ENCODE measurements at places on chromosomes 2 and 18.

- peak; percentile 52 for DNase-seq
These were observed 158.8 kb upstream of the SLC39A10 start for GRCh38 chr2:195498176-195498575.

DNA sequence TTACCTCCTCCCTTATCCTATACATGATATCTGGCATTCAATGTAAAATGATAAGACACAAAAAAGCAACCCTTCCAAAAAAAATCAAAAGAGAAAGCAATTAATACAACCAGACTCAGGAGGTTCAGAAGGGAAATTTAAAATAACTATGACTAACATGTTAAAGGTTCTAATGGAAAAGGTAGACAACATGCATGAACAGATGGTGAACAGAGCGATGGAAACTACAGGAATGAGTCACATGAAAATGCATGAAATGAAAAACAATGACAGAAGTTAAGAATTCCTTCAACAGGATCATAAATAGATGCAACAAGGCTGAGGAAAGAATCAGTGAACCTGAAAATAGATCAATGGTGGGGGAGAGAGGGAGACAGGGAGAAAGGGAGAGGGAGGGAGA is 26.1 kb upstream of the ERCC3 start:
- no peak for DNase-seq

DNA sequence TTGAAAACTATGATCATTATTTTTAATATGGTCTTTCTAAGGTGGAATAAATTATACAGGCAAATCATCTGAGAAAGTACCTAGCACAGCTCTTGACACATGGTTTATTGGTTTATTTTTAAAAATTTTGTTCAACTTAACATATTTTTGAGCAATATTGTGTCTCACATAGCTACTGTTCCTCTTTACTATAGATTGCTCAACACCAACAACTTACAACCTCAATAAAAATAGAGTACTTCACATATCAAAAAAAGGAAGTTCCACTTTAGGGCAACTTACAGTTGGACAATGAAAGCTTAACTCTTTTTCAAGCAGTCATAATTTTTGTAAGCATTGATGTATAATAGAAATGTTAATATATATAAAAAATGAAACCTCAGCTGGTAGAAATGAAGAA is 440.9 kb upstream of the UBE2E3 start:
- no peak for DNase-seq

GRCh38 chr2:241138471-241138870 is 10.8 kb downstream of the PASK start:
- no peak for DNase-seq

- no peak for DNase-seq
These were observed 37.3 kb downstream of the RNU4ATAC start for GRCh38 chr2:121567957-121568409.

- DNase-seq, result no peak
These were observed 10.7 kb downstream of the TXNDC9 start for GRCh38 chr2:99325384-99325783.

- no peak for DNase-seq
These were observed 394.9 kb upstream of the TRIB2 start for GRCh38 chr2:12321886-12322285.

DNA sequence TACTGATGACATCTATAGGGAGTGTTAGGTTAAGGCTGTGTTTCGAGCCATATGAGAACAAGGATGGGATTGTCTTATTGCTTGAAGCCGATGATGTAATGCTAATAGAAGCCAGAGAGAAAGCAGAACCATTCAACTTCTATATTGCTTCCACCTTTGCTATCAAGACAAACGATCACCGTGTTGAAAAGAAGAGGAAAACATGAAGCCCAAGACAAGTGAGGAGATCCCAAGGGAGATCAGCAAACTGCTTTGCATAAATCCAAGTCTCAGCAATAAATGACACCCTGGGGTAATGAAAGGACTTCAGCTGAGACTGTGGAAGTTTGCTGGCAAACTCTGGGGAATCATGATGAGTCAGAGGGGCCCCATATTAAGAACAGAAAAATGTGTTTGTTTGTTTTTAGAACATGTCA is 206.2 kb downstream of the NCKAP5 start:
- DNase-seq, result no peak

- no peak for DNase-seq
These were observed 60.2 kb downstream of the TRPM8 start for GRCh38 chr2:233977296-233977837.

DNA sequence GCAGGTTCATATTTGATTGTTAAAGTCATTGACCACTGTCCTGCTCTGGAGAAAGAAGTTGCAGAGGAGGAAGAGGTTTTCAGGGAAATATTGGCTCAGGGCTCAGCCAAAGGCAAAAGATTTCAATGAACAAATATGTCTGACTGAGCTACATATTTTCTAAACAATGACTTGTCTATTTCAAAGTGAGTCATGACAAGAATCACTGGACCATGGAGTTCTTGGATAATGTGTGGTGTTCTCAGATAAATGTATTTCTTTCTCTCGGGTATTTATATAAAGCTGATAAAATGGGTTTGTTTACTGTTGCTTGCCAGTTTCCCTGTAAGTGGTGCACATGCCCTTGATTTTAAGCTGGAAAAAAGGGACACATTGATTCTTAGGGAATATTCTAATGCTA is 34.3 kb upstream of the RMP24 start:
- DNase-seq, result no peak

DNA sequence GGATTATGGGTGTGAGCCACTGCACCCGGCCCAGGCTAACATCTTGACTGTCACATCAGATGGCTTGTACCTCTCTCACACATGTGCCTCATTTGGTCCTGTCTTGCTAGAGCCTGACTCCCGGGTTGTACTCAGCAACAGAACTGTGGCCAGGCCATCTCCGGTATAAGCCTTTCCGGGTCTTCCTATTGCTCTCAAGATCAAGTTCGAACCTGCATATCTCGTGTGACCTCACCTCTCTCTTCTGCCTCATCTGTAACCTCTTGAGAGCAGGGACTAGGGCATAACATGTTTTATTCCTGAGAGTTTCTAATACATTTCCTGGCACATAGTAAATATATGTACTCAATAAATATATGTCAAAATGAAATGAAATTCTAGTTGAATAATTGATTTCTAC is 114.0 kb downstream of the ACAA2 start:
- DNase-seq, result no peak

- no peak for DNase-seq
These were observed 170.4 kb downstream of the C1D start for GRCh38 chr2:67892339-67892846.

GRCh38 chr2:199684832-199685231 is 166.2 kb downstream of the FTCDNL1 start:
- no peak for DNase-seq

DNA sequence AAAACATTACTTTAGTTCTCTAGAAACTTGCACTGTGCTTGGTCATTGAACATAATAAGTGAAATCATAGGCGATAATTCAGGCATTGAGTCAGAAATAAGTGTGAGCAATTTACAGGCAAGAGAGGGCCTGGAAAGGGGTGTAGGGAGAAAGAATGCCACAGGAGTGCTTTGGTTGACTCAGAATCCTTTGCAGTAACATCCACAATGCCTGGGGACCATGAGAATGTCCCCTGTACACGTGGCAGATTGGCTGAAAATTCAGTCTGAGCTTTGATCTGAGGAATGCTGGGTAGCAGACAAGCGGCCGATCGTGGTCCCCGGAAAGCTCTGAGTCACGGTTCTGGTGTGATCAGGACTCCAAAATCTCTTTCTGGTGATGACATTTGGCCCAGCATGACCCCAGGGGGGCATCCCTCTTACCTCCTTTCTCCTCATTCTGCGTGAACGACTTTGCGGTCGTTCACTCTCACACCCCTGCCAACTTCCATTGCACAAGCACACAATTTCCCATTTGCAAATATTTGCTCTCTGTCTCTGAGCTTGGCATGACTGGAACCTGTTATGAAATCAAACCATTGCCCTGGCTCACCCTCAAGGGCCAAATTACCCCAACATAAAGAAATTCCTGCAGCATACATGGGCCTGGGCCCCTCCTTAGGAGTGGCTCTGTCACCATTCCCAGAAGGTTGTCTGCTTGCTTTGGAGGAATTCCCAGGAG is 305.0 kb upstream of the EPAS1 start:
- no peak for DNase-seq

GRCh38 chr18:72419914-72420313 is 124.2 kb downstream of the CBLN2 start:
- DNase-seq, result no peak

DNA sequence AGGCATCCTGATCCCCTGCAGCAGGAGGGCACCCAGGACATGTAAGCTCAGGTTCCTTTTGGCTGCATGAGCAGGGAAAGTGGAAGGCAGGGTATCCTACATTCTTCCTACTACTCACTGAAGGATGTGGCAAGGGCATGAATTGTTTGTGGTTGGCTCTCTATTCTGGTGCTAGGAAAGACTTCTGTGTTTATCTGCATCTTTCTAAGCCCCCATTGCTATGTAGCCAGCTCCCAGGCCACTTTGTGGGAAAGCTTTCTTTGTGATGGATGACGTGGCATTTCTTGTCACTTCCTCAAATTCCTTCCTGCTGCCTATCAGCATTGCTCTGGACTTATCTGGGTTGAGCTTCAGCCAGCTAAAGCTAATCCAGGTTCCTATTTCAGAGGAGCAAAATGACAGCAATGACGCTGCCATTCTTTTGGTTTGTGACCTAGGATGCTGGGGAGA is 46.2 kb downstream of the MEIS1 start:
- DNase-seq, result no peak

DNA sequence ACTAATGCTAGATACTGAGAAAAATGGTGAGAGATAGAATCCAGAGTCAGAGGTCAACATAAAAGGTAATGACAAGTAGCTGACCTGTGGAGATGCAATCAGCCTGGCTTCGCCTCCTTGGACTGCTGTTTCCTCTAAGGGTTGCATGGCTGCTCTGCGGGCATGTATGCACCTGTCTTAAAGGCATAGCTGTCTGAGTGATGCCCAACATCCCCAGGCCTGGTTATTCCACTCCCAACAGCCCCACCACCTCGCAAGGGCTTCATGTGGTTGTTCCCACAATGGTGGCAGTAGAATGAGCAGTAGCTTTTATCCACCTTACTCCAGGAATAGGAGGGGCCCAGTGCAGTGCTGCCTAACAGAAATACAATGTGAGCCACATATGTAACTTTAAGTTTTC is 69.7 kb upstream of the ALK start:
- no peak for DNase-seq

DNA sequence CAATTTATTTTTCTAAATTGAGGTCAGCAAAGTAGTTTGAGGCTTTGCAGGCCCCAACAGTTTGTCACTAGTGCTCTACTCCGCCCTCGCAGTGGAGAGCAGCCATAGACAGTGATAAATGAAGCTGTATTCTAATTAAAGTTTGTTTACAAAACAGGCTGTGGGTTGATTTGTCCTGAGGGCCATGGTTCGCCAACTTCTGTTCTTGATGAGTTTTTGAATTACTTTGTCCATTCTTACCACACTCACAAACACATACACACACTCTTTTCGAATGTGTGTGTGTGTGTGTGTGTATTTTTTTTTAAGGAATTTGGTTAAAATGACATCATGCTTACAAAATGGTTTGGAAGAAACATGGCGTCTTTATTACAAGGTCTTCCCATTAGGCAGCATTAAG is 68.6 kb downstream of the MTCL1 start:
- no peak for DNase-seq

DNA sequence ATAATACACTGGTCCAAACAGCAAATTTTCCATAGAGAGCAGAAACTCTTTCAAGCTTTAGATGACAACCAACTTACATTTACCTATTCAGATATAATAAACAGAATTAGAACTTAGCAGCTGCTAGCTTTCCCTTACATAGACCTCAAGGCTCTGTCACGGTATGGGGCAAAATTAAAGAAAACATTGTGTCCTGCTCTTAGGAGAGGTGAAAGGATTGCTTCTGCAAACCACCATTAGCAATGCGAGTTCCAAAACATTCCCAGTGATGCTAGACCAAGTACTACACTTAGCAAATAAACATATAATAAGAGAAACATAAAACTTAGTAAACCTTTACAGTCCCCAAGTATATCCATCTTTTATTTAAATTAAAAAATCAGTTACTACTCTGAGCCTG is 183.3 kb downstream of the CAMKMT start:
- DNase-seq, result no peak

- no peak for DNase-seq
These were observed 130.1 kb upstream of the KCNJ3 start for GRCh38 chr2:154568413-154568812.

DNA sequence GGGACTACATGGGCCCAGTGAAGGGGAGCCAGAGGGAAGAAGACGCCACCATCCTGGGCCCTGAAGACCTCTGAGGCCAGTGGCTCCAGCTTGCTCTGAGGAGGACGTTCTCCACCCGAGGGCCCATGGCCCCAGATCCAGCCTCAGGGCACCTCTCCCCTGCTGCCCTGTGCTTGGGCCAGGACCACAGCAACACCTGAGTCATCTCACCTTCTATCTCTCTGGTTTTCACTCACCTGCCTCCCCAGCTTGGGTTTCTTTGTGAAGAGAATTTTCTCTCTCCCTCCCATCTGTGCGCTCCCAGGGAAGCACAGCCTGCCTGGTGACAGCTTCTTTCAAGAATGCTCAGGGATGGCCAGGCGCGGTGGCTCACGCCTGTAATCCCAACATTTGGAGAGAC is 19.8 kb downstream of the ZFP36L2 start:
- DNase-seq, result no peak

DNA sequence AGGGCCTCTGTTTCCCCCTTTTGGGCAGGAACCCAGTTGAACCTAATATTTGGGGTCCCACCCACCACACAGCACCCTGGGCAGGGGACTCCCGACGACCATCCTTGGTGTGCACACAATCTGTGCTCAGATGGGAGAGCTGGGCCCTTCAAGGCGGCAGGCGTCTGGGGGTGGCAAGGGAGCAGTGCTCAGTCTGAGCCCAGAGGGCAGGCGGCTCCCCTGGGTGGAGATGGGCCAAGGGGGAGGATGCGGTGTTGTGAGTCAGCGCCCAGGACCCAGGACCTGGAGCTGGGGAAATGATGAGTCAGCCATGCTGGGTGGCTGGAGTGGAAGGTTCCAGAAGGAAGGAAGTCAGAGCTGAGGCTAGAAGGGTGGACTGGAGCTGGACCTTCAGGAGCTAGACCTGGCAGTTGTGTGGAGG is 3.8 kb downstream of the PROM2 start:
- DNase-seq, result no peak

GRCh38 chr2:170436077-170436943 is 258.4 kb downstream of the MYO3B start:
- DNase-seq, result no peak

GRCh38 chr2:182980115-182980514 is 58.1 kb downstream of the NCKAP1 start:
- no peak for DNase-seq

- DNase-seq, result no peak
These were observed 397.8 kb upstream of the CHST9 start for GRCh38 chr18:27582760-27583412.

DNA sequence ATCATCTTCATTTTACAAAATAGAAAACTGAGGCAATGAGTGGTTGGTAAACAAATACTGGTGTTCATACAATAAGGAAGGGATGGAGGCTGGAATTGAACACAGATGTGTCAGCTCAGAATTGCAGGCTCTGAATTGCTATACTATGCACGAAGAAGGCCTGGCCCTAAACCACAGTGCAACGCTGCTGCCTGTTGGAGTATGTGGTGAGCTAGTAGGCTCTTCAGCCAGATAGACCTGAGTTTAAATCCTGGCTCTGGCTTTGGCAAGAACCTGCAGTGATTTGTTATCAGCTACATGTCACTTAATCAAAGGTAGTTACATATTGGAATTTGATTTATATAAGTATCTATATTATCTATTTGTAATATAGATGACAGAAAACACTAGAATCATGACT is 1602.4 kb upstream of the CELF4 start:
- DNase-seq, result no peak
